ENCODE measurements at places on chromosomes 2 and 18.

DNA sequence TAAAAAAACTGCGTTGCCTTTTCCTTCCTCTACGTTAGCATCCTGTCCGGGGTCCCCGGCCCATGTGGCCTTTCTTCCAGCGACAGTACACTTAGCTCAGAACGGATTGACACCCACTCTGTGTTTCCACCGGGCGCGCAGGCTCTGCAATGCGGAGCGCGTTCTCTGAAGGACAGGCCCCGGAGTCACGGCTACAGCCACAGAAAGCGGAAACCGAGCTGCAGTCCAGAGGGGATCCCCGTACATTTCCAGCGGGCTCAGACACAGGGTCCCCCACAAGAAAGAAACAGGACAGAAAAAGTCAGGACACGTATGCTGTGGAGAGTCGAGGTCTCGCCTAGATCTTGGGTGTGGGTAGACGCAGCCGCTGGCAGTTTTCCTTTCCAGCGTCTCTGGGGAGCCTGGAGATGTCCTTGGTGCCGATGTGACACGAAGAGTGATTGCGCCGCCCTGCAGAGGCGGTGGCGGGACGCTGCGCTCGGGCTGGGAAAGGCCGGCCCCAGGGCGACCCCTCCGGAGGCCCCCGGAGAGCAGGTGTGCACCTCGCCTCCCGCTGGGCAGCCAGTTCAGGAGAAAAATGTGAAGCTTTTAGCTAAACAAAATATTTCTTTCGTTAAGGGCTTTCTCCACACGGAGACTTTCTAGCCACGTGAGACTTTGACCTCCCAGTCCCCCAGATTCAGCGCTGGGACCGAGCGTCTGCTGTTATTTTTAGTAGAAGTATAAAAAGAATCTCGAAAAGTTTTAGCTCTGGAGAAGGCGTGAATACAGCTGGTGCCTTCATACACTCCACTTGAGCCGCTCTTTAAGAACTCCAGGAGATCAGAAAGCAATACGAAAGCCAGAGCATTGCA, 1.3 kb upstream of the ACKR3 start:
- no peak for DNase-seq

DNA sequence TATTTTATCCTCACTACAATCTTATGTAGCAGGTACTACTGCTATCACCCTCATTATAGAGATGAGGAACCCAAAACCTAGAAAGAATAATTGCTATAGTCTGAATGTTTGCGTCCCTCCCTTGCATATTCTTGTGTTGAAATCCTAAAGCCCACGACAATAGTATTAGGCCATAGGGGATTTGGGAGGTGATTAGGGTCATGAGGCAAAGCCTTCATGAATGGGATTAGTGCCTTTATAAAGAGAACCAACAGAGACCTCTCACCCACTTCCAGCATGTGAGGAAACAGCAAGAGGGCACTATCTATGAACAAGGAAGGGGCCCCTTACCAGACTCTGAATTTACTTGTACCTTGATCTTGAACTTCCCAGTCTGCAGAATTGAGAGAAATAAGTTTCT, 500.3 kb upstream of the FAM98A start:
- no peak for DNase-seq

GRCh38 chr2:207129821-207130220, 35.9 kb downstream of the KLF7 start:
- no peak for DNase-seq

DNA sequence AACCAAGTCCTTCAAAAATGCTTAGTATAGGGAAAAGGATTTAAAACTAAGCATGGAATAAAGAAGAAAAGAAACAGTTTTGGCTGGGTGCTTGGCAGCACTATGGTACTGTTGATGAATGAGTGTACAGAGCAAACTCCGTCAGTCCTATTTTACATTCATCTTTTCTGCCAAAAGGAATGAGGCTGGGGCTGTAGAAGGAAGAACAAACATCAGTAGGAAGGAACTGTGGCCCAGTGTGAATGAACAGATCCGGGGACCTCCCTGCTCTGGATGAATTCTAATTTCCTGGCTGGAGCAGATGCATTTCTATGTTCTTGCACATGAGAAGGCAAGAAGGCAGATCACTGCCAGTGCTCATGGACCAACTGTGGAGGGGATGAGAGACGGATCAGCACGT, 474.0 kb upstream of the MEIS1 start:
- no peak for DNase-seq

DNA sequence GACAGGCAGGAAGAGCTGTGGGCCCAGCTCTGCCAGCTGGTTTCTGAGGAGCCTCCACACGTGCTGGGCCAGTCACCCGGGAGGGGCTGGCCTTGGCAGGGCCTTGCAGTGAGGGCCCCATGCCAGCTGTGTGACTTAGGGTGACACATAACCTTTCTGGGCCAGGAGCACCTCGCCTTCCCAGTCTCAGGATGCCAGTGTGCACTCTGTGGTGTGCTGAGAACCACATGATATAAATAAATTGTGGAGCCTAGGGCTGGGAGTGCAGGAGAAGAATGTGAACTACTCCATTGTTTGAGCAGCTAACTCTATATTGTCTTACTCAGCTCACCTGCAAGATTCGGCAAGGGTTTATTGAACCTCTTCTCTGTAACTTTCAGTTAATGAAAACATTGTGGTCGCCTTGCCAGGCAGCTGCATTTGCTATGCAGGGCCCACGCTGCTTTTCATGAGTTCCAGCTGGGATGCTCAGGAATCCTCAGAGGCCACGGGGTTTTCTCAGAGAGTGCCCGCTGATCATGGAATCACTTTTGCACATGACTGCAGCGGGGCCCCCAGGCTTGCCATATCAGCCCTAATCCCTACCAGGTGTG, 222.3 kb downstream of the SH3RF3 start:
- no peak for DNase-seq

- no peak for DNase-seq
These were observed 70.3 kb upstream of the PELI1 start for GRCh38 chr2:64214281-64215115.

GRCh38 chr2:151983221-151983620, 115.6 kb downstream of the CACNB4 start:
- no peak for DNase-seq

- DNase-seq, result no peak
These were observed 124.0 kb upstream of the CAVIN2 start for GRCh38 chr2:191970867-191971266.
